GDM1 (cell line): ENCODE measurements at places on chromosomes 7 and 10.

DNA sequence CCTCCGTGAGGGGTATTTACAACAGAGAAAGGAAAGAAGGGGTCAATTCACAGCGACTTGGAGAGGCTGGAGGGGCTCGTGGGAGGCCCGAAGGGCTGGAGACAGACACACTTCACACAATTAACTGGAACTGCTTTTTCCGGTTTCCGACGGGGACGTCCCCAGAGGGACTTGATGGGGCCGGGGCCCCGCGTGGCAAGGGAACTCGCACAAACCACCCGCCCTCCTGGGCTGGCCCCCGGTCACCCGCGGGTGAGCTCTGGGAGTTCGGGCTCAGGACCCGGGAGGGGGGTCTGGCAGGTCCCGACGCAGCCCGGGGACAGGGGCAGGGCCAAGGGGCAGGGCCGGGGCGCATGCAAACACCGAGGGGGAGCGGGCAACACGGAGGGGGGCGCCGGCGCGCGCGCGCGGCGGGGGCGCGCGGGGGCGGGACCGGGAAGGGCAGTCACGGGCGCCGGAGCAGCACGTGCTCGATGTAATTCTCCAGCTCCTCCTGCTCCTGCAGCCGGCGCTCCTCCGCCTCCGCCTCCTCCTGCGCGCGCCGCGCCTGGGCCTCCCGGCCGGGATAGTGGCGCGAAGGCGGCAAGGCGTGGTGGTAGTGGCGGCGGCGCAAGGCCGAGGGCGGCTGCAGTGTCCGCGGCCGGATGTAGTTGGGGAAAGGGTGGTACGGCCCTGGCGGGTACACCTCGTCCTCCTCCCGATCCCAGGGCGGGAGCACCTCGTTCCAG is 2.7 kb downstream of the VGF start:
- no peak for DNase-seq

GRCh38 chr7:43118313-43118712 is 5.9 kb downstream of the HECW1 start:
- no peak for DNase-seq

- DNase-seq, result no peak
Measured at GRCh38 chr7:37784015-37784414, 64.4 kb upstream of the NME8 start.

GRCh38 chr10:46558392-46559185 is 2.1 kb upstream of the GPRIN2 start:
- no peak for DNase-seq

- DNase-seq, result no peak
Measured at GRCh38 chr10:36504758-36505157, 620.6 kb upstream of the ANKRD30A start.

DNA sequence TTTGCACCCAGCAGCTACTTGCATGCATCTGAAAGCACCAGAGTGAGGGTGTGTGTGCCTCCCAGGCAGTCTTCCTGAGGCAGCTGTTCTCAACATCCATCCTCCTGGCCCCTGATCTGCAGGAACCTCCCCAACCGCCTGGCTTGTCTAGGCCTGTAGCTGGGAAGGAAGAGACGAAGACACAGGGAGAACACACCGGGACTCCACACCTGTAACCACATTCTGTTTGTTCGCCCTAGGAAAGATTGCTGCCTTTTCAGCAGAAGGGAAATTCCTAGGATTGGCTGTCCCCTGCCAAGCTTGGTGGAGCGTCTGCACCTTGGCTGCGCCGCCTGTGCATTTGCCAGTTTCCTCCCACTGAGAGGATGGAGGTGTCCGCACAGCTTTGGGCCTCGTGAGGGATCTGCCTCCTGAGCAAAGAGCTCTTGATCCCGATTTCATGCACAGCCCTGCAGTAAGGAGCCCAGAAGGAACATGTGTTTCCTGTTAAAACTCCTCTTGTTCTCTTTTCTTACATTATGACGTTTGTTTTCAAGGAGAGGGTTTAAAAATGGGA is 154.6 kb downstream of the TPST1 start:
- no peak for DNase-seq

DNA sequence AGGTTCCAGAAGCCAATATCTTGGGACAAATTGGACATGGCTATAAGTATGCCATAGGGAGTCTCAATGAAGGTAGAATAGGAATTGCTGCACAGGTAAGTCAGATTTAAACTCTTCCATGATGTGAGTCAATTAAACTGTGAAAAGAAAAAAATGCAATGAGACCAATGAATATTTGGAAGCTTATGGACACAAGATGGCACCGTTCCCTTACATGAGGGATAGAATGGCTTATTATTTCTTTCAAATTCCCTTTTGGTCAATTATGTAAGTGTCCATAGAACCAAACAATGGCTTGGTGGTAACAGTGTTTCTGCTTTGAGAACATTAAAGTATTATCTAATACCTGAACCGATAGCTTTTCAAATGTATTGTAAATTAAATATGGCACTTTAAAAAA is 35.6 kb downstream of the ACADSB start:
- no peak for DNase-seq

DNA sequence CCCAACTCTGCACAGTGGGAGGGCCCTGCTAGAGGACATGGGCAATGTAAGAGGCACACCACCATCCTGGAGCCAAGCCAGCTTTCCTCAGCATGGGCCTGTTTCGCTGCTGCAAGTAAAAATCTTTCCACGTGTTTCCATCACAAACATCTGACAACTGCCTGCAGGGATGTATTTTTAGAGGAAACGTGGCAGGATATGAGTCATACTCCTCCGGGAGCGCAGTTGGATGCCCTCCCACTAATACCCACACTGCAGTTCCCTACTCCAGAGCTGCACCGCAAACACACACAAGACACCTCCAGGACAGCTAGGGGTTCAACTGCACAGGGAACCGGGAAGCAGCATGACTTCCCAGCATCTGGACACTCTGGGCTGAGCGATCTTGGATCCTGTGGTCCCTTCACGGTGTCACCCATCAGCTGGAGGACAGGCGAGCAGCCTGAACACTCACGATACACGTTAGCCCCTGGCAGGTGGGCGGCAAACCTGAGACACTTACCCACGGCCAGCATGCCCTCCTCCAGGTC is 26.1 kb downstream of the PLAC9 start:
- peak; percentile 61 for DNase-seq

GRCh38 chr10:119542988-119543813 is 682 bp upstream of the RGS10 start:
- peak; percentile 57 for DNase-seq

- no peak for DNase-seq
Measured at GRCh38 chr10:131735577-131735976, 165.2 kb upstream of the PPP2R2D start.

GRCh38 chr10:103800789-103801540 is 54.4 kb downstream of the SH3PXD2A start:
- DNase-seq, result peak; percentile 87

GRCh38 chr10:49165259-49165658 is 22.9 kb downstream of the TMEM273 start:
- no peak for DNase-seq

GRCh38 chr7:158452331-158452730 is 135.3 kb downstream of the PTPRN2 start:
- DNase-seq, result no peak

- no peak for DNase-seq
Measured at GRCh38 chr10:6202098-6202683, 541 bp upstream of the PFKFB3 start.

DNA sequence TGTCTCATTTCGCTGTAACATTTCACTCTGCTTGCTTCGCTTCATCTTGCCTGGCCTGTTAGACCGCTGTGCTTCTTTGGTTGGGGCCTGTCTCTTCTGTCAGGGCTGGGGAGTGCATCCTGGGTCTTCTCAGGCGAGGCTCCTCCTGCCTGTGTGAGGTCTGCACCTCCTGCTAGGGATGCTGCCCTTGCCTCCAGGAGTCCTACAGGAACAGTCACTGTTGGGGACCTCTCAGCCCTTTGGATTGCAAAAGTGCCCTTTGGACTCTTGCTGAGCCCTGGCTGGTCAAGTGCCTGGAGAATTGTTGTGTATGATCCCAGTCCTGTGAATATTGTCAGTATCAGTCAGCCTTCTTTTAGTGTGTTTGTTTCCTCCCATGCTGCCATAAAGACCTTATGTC is 84.1 kb downstream of the MDFIC start:
- no peak for DNase-seq

GRCh38 chr10:114920459-114920858 is 17.5 kb upstream of the TRUB1 start:
- DNase-seq, result no peak

GRCh38 chr10:48572414-48572813 is 32.5 kb downstream of the ARHGAP22 start:
- DNase-seq, result no peak

- DNase-seq, result peak; percentile 8
Measured at GRCh38 chr7:39700932-39701331, 77.6 kb downstream of the RALA start.

GRCh38 chr10:42926843-42927242 is 144.2 kb downstream of the BMS1 start:
- no peak for DNase-seq

- DNase-seq, result no peak
Measured at GRCh38 chr7:101550641-101551541, 78.2 kb downstream of the MYL10 start.

- DNase-seq, result no peak
Measured at GRCh38 chr7:55374213-55374612, 9.1 kb downstream of the LANCL2 start.

DNA sequence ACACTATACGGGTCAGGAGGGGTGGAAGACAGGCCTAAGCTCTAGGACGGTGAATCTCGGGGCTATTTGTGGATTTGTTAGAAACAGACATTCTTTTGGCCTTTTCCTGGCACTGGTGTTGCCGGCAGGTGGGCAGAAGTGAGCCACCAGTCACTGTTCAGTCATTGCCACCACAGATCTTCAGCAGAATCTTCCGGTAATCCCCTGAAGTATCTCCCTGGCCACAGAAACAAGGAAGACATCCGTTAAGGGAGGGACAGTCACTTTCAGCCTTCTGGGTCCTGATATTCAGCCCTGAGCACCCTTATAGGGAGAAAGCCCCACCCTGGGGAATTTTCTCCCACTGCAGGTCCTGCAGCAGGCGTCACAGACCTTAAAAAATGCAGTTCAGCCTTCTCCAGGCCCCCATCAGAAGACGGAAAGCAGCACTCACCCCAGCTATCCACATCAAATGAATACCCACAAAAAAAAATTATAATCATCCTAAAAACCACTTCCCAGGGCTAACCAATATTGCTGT is 23.2 kb downstream of the PLAC9 start:
- DNase-seq, result no peak

DNA sequence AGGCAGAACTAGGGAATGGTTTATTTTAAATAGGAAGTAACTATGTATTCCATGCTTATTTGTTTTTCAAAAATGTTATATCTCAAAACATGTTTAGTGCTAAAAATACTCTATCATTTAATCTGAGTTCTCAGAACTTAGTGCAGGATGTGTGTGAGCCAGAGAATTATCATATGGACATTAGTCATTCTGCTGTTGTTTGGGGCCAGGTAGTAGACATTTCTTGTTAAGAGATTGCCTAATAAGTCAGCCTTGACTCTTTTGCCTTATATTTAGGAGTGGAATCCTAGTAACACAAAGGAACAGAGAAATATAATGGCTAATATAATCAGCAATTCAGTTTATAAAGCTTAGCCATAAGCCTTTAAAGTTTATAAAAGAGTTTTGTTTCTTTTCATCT is 149.8 kb downstream of the CCSER2 start:
- no peak for DNase-seq

DNA sequence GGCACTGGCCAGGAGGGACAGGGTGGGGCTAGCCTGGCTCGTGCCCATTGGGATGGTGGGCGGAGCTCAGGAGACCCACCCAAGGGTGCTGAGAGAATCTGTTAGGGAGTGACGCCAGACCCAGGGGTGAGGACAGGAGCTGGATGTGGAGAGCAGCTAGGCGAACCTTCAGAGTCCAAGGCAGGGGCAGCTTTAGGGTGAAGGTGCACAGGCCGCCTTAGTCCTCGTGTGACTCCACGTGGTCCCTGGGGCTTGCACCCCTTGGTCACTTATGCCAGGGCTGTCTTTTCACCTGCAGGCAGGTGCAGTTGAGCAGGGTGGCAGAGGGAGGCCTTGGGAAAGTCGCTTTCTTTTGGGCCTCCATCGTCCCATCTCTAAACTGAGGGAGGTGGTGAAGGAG is 4.3 kb downstream of the RAMP3 start:
- no peak for DNase-seq

GRCh38 chr10:37754538-37755323 is 102.7 kb downstream of the ZNF248 start:
- DNase-seq, result peak; percentile 29

DNA sequence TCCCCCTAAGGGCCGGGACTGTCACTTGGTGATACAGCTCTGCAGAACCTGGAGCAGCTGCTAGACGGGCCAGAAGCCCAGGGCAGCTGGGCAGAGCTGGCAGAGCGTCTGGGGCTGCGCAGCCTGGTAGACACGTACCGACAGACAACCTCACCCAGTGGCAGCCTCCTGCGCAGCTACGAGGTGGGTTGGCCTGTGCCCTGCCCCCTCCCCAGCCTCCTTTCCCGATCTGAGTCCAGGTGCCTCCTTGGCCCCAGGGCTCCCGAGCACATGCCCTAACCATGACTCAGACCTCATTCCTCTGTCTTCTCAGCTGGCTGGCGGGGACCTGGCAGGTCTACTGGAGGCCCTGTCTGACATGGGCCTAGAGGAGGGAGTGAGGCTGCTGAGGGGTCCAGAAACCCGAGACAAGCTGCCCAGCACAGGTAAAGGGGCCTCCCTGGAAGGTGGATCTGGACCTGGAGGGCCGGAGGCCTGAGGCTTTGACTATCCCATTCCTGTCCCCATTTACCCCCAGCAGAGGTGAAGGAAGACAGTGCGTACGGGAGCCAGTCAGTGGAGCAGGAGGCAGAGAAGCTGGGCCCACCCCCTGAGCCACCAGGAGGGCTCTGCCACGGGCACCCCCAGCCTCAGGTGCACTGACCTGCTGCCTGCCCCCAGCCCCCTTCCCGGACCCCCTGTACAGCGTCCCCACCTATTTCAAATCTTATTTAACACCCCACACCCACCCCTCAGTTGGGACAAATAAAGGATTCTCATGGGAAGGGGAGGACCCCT is 6.4 kb downstream of the NFKB2 start:
- DNase-seq, result no peak

GRCh38 chr10:29099001-29099400 is 189.9 kb upstream of the LYZL1 start:
- no peak for DNase-seq

- DNase-seq, result no peak
Measured at GRCh38 chr7:96304573-96304972, 17.3 kb downstream of the SLC25A13 start.

DNA sequence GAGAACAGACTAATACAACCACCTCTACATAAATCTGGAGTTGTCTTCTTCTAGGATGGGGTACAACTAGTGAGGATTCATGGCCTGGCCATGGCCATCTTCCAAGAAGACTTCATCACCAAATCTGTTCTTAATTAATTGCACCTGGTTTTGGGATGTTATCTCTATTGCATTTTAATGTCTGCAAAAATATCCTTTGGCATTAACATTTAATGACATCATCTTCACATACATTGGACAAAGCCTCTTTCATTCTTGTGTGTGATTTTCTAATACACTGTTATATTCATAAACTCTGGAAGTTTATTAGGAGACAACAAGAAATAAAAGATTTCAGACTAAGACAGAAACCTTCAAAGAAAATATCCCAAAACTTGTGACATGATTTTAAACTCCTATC is 124.2 kb upstream of the ABCB5 start:
- no peak for DNase-seq
